ENCODE measurements at places on chromosomes 6 and 20. TPM values are rescaled to one million over a fixed set of nuclear protein-coding genes. Genes with fewer than 3 reads are reported as not detected.

- no peak for DNase-seq
These were observed 31.4 kb upstream of the ID1 start for GRCh38 chr20:31573555-31574321.

DNA sequence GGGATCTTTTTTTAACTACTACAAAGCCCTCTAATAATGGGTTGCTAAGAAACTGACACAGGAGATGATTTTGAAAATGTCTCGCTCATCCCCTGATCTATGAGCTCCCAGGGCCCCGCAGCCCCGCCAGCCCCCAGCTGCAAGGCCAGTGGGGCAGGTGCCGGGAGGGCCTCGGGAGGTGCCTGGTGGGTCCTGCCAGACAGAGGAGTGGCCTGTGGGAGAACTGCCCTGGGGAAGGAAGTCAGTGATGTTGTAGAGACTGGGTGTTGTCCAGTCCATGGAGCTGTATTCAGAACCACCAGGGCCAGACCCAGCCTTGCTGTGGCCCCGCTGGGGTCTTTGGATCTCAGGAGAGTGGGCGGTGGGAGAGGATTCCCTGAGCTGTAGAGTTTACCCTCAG is 258.7 kb downstream of the TAF4 start:
- DNase-seq: no peak

DNA sequence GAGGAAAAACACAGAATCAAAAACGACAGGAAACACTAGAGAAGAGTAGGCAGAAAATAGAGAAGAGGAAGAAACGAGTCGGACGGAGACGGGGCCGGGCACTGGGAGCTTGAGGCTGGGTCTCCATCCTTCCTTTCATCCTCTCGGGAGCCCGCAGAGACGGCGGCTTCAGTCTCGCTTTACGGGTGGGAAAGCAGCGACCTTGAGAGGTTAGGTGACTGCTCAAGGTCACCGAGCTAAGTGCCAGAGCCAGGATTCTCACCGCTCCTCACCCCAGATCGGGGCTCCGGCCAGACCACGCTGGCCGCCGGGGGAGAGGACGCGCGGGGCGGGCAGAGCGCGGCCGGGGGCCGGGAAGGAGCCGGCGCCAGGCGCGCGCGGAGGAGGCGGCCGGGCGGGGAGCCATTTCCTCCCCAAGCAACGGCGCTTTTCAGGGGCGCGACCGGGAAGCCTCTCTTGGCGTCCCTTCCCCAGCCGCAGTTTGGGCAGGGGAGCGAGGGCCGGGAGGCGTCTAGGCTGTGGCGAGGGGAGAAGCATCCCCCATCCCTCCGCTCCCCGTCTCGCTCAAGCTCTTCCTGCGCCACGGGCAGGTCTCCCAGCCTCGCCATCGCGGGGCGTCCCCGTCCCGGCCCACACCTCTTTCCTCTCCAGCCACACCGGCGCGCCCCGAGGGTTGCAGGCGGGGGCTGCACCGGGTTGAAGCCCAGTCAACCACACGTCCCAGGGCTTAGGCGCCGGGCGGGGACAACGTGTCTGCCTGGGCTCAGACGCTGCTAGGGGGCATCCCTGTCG is 24.1 kb upstream of the MAP3K7 start:
- DNase-seq: peak; percentile 63

- DNase-seq: no peak
These were observed 323.6 kb downstream of the CD83 start for GRCh38 chr6:14440940-14441781.

DNA sequence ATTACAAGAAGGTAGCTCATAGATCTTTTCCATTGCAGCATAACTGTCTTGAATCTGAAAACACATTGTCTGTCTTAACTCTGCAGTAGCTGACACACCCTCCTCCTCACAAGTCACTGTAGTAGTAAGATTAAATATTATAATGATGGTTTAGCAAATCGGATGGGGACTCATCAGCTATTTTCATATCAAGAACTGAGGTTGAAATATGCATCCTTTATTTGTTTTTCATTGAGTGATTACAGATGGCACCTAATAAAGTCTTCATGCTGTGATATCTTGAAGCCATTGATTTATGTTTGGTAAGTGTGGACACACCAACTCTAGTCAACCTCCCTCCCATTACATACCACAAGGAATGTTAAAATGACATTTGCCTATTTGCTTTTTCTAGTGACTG is 267.4 kb upstream of the TAB2 start:
- DNase-seq: no peak

The DDO gene
- total RNA-seq: 29.7 TPM
